Thoracic aorta (tissue), 2 donors: ENCODE measurements at places on chromosomes 6 and 20.

DNA sequence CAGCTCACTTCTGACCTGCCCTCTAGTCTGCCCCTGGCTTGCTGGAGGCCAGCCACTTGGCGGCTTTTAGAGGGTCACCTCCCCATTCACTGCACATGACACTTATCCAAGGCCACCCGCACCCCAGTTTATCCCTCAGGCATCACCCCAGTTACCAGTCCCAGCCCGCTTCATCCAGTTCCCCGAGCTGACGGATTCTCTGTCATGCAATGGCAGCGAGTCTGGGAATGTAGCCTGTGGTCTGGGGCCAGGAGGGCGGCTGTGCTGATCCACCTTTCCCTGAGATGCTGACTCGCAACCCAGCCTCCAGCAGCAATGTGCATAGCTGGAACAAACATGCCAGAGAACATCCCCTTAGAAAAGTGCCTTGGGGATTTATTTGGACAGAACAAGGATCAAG is 25.8 kb downstream of the SYNDIG1 start:
- no peak for DNase-seq

- no peak for DNase-seq
These were observed 22.6 kb upstream of the PREX1 start for GRCh38 chr20:48850257-48850976.

GRCh38 chr6:168331058-168331457 is 11.5 kb upstream of the DACT2 start:
- DNase-seq: no peak

DNA sequence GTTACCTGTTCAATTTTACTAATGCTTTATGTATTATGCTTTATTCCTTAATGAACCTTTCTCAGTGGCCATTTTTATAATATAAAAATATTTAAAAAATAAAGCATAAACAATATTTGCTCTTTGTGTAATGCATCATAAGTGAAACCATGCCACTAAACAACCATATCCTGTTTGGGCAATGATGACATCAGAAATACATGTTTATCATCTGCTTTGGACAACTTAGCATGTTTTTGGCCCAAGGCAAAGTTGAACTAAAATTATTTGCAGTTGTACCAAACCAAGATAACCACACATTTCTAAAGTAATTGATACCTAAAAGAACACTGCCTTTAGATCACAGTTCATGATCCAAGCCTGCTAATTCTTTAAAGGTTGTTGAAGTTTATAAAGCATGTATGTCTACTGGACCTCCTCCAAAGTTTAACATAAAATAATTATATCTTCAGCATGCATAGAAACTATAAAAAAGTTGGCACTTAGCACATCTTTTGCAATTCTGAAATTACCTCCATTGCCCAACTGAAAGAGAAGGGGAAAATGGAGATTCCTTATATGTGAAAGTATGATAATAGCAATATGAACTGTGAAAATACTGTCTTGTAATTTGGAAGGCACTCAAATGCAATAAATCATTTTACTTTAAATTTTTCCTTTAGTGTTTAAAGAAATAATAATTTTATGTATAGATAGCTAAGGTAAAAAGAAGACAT is 325.6 kb upstream of the RUNX2 start:
- DNase-seq: no peak

GRCh38 chr6:170290296-170291128 is at the start of gene DLL1:
Gene DLL1, minus strand, starts transcription at chr6:170291078. Its CDS starts 939 bp downstream, at chr6:170290139.
- no peak for DNase-seq

DNA sequence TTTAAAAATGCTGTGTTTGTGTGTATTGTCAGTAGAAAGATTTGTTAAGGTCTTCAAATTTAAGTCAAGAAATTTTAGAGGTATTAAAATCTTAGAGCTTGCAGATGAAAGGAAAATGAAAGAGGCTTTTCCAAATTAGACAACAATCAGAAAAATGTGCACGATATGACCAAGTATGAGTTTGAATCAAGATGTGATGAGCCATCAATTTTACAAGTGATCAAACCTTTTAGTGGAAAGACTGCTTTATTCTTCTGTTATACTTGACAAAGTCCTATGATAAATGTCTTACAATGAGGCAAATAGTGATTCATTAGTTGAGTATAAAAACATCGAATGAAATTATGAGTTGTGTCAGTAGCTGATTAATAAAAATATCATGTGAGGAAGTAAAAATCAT is 19.6 kb upstream of the CST1 start:
- no peak for DNase-seq

DNA sequence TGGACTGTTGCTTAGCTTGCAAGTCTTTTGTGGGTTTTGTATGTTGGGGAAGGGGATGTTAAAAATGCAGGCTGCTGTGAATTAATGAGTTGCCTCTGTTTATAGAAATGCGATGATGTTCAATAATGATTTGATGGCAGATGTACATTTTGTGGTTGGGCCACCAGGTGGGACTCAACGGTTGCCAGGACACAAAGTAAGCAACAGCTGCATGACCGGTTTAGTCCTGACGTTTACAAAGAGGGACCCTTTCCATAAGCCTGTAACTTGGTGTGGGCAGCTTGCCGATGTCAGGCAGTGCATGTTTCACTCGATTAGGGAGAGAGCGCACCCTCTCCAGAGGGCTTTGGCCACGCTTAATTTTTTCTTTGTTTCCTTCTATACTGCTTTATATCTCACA is 1.3 kb downstream of the BTBD3 start:
- DNase-seq: no peak

DNA sequence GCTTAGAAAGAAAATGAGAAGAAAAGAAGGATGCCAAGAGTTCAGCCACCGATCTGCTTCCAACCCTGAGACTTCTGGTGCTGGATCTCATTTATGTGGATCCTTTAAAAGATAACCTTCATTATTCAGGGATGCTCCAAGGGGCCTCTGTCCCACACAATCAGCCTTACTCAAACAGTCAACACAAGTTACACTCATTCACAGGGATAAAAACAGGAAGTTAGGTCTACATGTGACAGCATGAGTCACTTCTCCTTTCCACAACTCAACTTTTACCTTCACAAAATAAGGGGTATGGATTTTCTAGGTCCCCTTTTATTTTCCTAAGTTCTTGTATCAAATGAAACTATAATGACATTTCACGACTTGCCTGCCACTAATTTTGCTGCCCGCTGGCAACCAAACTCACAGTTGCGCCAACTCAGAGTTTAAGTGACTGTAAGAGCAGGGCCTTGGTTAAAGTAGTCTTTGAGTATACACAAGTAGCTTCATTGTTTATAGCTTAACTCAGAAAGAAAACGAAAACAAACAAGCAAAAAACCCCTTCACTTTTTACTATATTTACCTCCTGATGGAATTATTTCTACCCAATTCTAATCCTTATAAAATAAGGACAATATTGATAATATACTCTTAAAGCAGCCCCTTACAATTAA is 278.8 kb upstream of the RUNX2 start:
- no peak for DNase-seq

DNA sequence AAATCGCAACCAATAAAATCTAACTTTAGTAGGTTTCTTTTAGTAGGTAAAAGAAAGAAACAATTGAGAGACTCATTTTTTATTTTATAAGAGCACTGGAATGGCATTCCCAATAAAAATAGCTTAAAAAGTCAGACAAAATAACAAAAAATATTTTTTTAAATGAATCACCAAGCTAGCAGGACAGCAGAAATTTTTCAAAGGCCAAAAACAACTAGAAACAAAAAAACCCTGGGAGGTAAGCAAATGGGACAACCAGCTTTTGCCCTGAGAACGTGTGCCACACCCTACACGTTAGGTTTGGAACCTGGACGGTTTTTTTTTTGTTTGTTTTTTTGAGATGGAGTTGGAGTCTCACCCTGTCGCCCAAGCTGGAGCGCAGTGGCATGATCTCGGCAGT is 19.6 kb downstream of the GPLD1 start:
- no peak for DNase-seq
